OCI-LY7 (cell line): ENCODE measurements at places on chromosomes 6 and 20.

DNA sequence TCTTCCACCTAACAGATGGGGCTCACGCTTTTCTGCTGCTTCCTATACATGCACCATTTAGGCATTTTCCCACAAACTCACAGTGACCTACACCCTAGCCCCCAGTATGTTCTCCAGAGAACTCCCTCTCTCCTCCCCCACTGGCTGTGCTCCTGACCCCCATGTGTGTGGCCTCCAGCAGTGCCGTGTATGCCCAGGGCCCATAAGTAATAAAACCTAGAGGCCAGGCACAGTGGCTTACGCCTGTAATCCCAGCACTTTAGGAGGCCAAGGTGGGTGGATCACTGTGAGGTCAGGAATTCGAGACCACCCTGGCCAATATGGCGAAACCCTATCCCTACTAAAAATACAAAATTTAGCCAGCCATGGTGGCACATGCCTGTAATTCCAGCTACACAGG, 54.7 kb upstream of the NXT1 start:
- DNase-seq = no peak

GRCh38 chr20:58440021-58440767, 51.2 kb downstream of the VAPB start:
- DNase-seq = no peak

- DNase-seq = no peak
These were observed 535 bp upstream of the CCDC170 start for GRCh38 chr6:151493161-151493803.

GRCh38 chr20:47720636-47721427, 64.4 kb downstream of the SULF2 start:
- no peak for DNase-seq

DNA sequence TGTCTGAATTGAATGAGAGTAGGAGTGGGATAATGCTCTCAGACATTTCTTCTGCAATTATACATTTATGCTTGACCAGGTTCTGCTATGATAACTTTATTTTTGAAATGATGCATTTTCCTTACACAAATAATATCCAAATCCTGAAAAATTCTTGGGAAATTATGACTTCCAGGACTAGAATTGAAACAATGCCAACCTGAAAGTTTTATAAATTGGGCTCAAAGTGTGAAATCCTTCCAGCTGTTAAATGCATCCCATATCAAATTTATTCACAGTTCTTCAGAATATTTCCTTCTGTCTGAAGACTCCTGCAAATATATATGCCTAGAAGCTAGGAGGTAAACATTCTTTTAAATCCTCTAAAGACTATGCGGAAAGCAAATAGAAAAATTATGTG, 155.7 kb upstream of the EYA4 start:
- DNase-seq = no peak

DNA sequence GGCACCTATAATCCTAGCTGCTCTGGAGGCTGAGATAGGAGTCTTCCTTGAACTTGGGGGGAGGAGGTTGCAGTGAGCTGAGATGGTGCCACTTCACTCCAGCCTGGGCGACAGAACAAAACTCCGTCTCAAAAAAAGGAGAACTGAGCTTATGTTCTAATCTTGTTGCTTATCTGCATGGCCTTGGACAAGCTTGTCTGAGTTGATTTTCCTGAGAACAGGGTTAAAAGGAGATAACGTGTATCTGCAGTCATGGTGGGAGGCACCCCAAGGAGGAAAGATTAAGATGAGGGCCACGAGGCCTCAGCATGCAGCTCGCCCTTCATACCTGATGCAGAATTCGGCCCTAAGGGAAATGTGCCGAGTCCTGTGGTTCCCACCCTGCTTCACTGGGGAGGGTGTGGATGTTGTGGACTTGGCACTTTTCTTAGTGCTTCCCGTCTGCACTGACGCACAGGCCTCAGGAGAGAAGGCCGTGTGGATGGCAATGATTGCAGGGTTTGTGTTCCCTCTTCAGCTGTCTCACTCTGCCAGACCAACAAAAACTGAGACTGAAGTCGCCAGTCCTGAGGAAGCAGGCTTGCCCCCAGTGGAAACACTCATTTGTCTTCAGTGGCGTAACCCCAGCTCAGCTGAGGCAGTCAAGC, 56.3 kb downstream of the EZR start:
- DNase-seq = peak; percentile 28

GRCh38 chr6:138844192-138844591, 48.3 kb downstream of the ECT2L start:
- DNase-seq = no peak

DNA sequence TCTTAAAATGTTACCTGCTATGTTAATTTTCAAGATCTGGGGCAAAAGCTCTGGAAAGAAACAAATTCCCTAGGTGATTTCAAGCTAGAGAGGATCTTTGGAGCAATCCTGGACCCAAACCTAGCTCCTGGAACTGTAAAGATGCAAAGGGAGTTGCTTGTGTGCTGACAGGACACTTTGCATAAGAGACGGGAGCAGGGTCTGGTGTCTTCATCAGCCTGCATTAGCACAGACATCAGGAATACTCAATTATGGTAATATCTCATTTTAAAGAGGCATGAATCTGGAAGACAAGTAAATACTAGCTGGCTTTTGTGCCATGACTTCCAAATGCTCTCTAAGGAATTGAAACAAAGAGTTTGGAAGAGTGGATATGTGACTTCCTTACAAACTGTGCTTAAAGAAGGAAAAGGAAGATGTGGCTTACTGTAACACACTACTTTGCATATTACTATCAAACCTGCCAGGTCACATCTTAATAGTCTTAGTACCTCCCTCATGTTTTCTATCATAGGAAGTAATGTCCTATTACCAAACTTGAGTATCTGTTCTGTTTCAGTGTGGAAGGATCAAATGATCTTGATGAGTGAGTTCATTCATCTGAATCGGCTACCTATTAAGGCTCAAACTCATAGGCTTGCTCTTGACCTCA, 193.4 kb downstream of the ALDH8A1 start:
- DNase-seq = no peak

DNA sequence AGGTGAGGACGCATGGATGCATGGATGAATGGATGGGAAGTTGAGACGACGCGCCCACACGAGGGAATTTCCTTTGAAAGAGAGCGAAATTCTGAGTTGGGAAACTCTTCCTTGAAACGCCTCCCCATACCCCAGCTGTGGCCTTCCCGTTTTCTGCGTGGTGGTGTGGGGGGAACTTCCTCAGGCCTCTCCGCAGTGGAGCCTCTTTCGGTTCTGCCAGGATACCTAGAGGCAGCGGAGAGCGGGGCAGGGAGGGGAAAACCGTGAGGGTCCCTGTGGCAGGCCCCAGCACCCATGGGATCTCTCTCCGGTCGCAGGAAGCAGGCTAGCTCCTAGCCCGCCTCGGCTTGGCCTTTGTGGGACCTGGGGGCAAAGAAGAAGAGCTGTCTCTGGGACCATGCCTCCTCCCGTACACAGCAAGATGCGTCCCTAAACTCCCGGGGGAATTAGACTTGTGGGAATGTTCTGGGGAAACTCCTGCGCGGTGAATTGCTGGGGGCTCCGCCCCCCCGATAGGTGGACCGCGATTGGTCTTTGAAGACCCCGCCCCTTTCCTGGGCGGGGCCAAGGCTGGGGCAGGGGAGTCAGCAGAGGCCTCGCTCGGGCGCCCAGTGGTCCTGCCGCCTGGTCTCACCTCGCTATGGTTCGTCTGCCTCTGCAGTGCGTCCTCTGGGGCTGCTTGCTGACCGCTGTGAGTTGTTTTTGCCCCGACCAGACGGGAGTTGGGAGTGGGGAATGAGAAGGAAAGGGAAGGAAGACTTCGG, at the start of gene CD40:
CD40 (plus strand) TSS at position 611 of the 764 bp plus-strand sequence; CDS start at position 641, 30 bp downstream.
- DNase-seq = peak; percentile 91
